SK-N-DZ (cell line): ENCODE measurements at places on chromosomes 1 and 21.
A peak's percentile ranks its signal among the peaks of the same experiment; 100 is the strongest.

DNA sequence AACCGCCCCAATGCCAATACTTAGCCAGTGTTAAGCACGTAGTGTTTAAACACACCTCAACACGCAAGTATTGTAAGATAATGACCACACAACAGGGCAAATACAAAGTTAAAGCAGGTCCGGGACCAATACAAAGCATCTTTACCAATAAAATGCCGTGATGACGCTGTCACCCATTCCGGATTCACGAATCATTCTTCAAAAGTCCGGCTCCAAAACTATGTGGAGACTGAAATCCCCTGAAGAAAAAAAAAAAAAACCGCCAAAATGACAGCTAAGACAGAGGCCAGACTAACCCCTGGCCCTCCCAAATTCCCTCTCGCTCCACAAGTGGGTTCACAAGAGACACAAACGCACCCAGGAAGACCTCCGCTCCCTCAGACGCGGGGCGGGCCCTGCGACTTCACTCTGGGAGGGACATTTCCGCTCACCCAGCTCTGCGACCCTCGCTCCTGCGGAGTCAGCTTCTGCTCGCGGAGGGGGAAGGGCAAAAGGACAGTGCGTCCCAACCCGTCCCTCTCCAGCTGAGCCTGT is 625 bp upstream of the DARS2 start:
- DNase-seq: no peak

- peak; percentile 71 for DNase-seq
Observed at GRCh38 chr1:36156329-36157114, 562 bp downstream of the MAP7D1 start.

- no peak for DNase-seq
Observed at GRCh38 chr1:172342584-172343239, 77.8 kb upstream of the C1orf105 start.

DNA sequence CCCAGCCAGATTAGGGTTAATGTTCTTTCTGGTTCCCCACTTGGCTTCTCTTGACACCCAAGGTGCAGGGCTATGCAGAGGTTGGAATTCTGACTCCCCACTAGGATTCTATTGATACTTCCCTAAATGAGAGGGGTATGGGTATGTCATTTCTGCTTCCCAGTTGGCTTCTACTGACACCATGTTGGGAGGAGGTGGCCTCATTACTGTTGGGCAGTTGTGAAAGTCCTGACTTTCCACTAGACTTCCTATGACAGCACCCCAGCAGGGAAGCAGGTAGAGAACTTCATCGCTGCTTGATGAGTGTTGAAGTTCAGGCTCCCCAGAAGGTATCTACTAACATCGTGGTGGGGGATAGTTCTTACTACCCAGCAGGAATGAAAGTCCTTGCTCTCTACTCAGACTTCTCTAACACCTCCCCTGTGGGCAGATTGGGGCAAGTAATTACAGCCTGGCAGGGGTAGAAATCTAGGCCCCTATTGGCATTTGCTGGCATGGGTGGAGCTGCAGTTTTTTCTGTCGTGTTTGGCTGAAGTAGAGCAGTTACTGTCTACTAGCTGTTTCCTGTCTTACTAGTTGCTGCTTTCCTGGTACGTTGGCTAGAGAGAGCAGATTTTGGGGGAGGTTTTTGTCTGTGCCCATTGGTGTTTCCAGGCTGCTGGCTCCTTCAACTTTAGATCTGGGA is 41.5 kb downstream of the ZYG11B start:
- DNase-seq: no peak

DNA sequence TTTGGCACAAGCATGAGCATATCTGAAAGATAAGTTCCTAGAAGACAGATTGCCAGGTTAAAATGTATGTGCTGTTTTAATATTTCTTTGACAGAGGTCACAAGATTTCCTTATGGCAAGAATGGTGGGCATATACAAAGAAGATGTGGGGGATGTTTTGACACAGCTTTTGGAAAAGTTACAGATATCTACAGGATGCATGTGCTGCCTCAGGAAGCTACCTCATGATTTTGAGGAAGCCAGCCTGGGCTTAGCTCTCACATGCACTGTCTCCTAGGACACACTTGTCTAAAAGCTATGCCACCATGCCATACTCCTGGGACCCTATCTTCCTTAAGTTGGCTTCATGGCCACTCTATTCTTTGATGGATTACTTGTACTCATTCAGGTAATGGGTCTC is 99.9 kb downstream of the C1orf94 start:
- DNase-seq: no peak

DNA sequence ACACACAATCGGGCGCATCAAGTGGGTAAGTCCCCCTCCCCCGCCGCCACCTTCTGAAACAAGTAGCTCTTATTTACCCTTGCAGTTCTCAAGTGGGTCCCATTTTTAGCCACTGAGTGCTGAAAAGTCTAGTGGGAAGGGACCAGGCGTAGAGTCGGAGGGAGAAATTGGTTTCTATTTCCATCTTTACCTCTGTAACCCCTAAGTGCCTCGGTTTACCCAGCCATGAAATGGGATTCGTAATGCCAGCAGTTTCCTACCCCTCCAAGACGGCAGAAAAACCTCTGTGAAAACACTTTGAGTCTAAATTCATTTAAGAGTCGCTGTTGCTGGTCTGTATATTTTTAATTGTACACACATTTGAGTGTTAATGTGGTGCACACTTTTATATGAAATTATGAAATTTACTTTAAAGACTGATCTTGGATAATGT is 928 bp downstream of the TLCD4 start:
- no peak for DNase-seq

DNA sequence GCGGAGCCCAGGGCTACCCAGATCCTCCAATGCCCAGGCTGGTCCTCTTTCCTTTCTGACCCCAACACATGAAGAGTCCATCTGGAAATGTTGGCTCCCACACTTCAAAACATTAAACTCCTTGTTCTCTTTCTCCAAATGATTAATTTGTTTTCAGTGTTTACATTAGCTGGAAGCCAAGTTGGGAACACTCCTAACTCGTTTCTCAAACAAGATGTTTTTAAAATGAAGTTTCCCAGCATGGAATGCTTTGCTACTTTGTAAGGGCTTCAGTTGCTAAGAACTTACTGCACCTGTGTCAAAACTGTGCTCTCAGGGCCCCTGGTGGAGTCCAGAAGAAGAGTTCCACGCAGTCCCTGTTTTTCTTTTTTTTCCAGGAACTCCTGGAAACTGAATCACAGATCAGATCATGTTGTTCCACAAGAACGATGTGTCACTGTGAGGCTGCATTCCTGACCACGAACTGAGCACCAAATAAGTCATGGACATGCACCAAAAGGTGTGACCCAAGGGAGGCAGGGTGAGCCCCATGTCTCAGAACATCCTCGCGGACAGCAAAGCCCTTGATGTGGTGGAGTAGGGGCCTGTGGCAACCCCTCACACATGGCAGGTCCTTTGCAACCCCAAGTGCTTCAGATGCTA is 257.3 kb downstream of the KCNJ6 start:
- DNase-seq: no peak

DNA sequence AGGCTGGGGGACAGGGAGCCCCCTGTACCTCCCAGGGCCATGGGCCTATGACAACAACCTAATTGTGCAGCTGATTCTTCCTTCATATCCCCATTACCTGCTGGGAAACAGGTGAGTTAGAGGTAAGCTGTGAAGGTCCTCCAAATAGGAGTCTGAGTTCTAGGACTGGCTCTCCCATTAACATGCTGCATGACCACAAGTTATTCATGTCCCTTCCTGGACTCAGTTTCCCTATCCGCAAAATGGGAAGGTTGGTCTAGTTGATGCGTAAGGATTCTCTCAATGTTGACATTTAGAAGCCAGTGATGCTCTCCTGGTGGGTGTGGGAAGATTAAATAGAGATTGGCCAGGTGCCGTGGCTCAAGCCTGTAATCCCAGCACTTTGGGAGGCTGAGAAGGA is 4.1 kb downstream of the ZNF683 start:
- DNase-seq: no peak

GRCh38 chr21:43716376-43717165 is 2.4 kb upstream of the PDXK start:
- no peak for DNase-seq

DNA sequence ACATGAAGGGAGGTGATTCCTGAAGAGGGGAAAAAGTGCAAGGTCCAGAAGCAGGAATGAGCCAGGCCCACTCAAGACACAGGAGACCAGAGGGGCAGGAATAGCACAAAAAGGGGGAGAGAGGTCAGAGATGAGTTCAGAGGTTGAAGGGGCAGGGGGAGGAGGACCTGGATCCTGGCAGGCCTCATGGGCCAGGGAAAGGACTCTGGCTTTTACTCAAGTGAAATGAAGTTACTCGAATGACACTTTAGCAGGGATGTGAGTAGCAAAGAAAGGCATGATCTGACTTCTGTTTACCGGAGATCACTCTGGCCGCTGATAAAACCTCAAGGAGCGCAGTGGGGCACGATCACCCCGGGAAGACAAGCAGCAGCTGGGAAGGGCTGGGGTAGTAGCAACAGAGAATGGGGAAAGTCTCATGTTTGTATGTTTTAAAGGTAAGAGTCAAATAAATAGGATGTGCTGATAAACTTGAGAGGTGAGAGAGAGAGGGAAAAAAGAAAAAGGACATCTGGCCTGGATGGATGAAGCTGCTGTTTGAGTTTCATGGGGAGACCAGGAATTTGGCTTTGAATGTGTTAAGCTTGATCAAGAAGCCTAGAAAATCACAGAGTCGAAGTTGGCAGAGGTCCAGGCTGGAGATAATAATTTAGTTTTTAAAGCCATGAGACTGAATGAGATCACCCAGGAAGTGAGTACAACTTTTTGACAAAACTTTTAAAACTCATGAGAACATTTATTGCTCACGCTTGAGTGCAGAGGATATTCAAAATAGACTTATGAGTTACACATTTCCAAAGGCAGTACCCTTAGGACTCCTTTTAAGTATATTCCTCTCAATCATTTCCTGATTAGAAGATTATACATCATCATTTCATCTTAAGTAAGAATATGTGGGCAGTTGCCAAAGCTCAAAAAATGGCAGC is 156.0 kb downstream of the RERE start:
- no peak for DNase-seq

DNA sequence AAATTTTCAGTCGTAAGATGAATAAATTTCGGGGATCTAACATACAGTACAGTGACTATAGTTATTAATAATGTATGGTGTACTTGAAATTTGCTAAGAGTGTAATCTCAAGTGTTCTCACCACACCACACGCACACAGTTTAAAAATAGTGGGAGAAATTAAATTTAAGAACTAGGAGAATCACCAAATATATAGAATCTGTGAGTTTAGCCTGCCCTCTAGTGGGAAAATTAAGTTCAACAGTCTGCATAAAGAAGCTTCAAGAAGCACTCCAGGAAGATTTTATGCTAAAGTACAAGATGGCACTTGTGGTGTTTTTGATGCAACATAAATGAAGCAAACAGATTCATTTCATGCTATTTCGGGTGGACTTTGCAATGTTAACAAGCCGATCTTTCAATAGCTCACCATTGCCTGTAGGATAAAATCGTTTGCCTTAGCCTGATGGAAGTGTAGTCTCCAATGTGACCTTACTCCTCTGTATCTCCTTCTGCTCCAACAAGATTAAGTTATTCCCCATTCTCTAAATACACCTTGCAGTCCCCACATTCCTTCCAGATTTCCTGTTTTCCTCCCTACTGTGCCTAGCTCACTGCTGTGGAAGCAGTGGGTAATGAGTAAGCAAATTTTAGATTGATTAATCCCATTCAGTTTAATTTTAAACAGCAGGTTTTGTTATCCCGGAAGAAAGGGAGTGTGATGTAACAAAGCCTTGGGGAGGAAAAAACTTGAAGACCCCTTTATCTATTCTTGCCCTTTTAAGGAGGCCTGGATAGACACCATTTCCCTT is 8.7 kb upstream of the PIK3C2B start:
- DNase-seq: peak; percentile 76

DNA sequence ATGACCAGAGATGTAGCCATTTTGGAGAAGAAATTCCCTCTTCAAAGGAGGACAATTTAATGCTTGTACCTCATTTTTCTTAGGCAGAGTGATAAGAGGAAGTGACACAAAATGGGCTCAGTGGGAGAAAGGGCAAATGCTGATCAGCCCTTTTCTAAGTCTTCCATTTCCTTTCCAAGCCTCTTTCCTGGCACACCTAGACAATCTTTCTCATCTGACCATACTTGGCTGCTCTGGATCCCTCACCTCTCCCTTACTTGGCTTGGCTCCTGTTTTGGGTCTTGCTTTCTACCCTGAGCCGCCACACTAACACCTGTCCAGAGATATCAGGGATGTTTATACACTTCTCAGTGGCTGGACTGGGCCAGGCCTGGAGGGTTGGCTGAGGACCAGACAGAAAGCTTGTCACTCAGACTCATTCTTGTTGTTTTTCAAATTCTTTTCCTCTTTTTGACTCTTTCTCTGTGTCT is 13.1 kb downstream of the TXNIP start:
- DNase-seq: no peak

GRCh38 chr1:66290761-66291530 is 243.0 kb upstream of the SGIP1 start:
- DNase-seq: no peak

GRCh38 chr1:61865646-61866220 is 123.5 kb downstream of the PATJ start:
- DNase-seq: no peak

GRCh38 chr1:30471307-30471706 is 252.1 kb downstream of the MATN1 start:
- DNase-seq: no peak

- DNase-seq: no peak
Observed at GRCh38 chr1:193031431-193031830, 27.7 kb downstream of the UCHL5 start.

- DNase-seq: no peak
Observed at GRCh38 chr21:39851002-39851618, 16.1 kb upstream of the PCP4 start.

GRCh38 chr1:84301004-84301784 is at the start of gene SAMD13:
Gene SAMD13 (plus strand): TSS chr1:84301708. CDS start chr1:84303235, 1,527 bp downstream.
- DNase-seq: no peak

- DNase-seq: no peak
Observed at GRCh38 chr1:234967121-234967520, 161.5 kb downstream of the TOMM20 start.

DNA sequence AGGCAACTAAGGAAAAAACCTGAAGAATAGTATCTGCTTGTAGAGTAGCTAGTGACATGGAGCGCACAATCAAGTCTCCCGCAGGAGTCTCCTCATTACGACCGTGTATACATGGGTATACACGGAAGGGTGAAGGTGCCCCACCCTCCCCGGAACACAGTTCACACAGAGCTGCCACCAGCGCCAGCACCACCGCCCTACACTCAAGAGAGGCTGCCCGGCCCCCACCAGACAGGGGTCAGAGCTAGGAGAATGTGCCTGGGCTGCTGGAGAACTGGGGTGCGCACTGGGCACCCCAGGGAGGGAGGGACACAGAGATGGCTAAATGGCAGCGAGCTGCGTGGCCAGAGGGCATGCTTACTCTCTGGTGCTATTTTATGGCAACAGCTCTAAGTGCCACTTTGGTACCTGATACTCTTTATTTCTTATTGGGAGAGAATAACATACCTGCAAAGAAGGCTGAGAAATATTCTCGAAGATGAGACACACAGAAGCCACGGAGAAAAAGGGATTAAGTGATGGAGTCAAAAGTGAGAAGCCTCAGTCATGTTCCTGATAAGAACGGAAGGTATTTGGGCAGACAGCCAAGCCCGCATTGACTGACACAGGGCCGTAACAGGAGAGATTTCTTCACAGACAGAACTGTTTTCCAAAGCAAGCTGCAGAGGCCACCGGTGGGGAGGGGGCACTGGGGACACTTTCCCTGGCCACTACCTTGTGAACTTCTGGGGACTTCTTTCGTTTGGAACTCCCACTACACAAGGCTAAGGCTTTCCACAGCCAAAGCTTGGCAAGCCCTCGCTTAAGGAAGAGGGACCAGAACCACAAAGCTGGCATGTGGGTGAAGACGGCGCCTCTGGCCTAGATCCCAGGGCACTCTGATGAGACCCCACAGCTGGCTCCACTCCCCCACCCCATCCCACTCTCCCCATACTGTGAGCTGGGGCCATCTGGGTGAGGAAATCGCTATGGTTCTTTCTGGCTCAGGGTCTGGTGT is 108.0 kb downstream of the PGBD5 start:
- DNase-seq: no peak
